ENCODE measurements at places on chromosomes 4 and X. TPM values are rescaled to one million over a fixed set of nuclear protein-coding genes. Genes with fewer than 3 reads are reported as not detected.
A peak's percentile ranks its signal among the peaks of the same experiment; 100 is the strongest.

GRCh38 chrX:111151764-111152163 lies 55.8 kb downstream of the PAK3 start:
- no peak for DNase-seq

The SPIN2A gene
- total RNA-seq: 0.17 TPM

The FOXR2 gene
- total RNA-seq: not detected

The LIAS gene
- 15.0 TPM for total RNA-seq

DNA sequence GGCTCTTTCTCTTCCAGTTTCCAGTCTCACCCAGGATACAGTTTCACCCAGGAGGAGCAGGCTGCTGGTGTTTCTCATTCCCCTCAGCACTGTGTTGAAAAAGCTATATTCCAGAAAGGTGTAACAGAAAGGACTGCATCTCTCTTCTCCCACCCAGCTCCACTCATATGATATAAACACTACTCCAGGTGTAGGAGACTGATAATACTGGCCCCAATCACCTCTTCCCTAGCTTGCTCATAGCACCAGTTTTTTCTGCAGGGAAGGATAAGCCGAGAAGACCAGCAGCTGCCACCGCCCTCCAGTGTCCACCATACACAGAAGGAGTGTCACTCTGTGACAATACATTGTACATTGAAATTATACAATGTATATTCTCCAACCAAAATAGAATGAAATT lies 105.5 kb upstream of the STK26 start:
- DNase-seq: no peak

DNA sequence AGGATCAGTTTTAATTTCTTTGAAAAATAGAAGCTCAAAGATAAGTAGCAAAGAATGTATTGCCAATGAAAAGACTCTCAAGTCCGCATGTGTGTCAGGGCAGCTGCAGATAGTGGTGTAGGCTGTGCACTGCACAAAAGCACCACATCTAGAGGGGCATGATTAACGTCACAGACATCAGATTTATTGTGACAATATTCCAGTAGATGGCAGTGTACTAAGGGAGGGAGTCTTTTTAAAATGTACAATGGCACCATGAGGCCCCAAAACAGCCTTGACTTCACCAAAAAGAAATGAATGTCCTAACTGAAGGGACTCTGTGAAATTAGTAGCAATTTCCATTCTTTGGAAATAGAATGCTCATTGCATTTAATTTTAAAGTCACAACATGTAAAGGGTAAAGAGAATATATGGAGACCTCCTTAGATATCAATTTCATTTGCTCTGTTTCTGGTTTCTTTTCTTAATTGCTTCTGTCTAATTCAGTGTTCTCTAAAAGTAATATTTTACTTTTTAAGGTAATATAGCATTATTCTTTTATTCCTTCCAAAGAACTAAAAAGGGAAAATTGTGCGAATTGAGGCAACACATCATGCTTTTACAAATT lies 98.4 kb downstream of the ZNF827 start:
- DNase-seq: peak; percentile 76

GRCh38 chrX:68480969-68481368 lies 17.9 kb upstream of the YIPF6 start:
- DNase-seq: no peak

DNA sequence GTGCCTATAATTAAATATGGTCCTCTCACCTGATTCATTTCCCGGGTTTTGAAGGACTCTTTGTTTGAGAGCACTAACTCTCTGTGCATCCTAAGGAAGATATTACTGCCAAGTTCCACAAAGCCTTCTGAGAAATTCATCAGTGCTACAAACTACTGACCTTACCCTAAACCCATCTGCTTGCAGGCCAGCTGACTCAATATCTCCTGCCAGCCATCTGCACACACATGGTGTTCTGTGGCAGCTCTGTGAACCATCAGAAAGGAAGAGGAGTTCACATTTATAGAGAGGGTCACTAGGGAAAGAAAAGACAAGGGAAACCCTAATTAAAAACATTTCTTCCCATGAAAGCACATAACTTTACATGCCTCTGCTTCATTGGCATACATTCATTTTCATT lies 156.7 kb downstream of the ATP10D start:
- peak; percentile 86 for DNase-seq

The ASMT gene
- total RNA-seq: not detected

DNA sequence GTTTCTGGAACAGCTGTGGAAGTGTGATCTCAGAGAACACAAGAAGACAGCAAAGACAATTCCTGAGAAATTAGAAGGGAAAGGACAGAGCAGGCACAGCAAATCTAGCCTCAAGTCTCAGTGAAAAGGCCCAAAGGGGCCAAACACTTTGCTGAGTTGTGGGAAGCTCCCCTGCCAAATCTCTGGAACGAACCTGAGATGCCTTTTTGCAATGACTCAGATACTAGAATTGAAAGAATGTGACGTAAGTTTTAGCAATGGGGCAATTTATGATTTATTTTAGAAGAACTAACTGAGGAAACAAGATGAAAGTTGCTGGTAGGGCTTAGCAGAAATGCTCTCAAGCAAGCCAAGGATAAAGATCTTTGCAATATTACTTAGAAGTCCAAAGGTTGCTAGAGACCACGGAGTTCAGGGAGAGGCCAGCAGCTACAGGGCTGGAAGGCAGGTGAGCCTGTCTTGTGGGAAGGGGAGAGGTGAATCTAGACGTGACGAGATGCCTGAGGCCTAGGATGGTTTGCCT lies 92.8 kb downstream of the AMELX start:
- DNase-seq: peak; percentile 59

GRCh38 chrX:17960891-17961290 lies 99.8 kb upstream of the RAI2 start:
- DNase-seq: no peak

The TLR3 gene
- 5.4 TPM for total RNA-seq

The GPR119 gene
- total RNA-seq: not detected

GRCh38 chr4:152382057-152382785 lies 153.7 kb downstream of the FBXW7 start:
- peak; percentile 73 for DNase-seq
